Esophagus mucosa (tissue), 1 donor: ENCODE measurements at places on chromosomes 4 and X.
A peak's percentile ranks its signal among the peaks of the same experiment; 100 is the strongest.

GRCh38 chr4:181690498-181690897 lies 552.7 kb upstream of the TENM3 start:
- no peak for ATAC-seq

DNA sequence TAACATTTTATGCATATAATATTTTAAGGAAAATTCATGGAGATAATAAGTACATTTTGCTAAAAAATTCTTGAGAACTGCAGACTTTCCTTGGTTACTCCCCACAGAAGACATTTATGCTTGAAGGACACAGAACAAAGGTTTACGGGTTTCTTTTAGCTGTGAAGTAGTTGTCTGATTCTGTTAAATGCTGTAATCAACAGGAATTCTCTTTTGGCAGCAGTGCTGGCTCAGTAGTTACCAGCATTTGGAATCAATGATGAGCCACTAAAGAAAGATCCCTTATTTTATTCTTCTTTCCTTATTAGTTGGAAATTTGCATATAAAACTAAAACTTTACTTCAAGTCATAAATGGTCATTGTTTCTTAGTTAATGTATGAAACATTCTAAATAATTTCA lies 199.3 kb upstream of the FAT4 start:
- no peak for ATAC-seq

- ATAC-seq = peak; percentile 88
These were observed 51.7 kb downstream of the RPGR start for GRCh38 chrX:38275615-38276014.

GRCh38 chrX:38335382-38335781 lies 8.1 kb upstream of the RPGR start:
- ATAC-seq = no peak

GRCh38 chr4:102625232-102625930 lies 124.2 kb downstream of the NFKB1 start:
- ATAC-seq = peak; percentile 61

DNA sequence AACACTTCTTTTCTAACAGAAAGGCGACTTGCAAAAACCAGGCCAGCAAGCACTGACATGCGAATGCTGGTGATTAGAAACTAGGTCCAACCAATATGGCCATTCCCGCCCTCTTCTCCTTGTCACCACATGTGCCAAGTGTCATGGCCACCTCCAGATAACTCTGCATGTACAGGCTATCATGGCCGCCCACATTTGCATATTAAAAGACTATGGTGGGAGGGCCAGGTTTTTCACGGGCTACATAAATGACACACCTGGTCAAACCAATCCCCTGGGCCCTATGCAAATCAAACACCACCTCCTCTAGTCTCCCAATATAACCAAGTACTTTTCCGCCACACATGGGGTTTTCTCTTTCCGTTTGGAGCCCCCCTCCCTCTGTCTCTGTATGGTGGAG lies 40.1 kb downstream of the NUDT11 start:
- no peak for ATAC-seq

GRCh38 chr4:132683957-132684356 lies 465.1 kb upstream of the PCDH10 start:
- ATAC-seq = no peak

DNA sequence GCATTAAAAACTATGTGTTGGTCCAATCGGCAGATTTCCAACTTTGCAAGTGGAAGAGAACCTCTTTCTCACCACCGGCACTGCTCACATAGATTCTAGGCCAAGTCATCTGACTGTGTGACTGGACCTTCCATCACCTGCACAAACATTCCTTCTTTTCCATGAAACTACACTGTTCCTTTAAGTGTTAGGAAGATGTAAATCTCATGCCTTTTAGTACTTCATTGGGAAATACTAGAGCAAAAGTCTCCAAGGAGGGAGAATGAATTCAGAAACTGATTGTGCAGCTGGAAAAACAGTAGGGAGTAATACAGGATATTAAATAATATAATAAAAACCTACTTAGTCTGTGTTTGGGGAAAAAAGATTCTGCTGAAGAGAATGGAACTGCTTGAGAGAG lies 238.2 kb downstream of the GPC3 start:
- no peak for ATAC-seq

DNA sequence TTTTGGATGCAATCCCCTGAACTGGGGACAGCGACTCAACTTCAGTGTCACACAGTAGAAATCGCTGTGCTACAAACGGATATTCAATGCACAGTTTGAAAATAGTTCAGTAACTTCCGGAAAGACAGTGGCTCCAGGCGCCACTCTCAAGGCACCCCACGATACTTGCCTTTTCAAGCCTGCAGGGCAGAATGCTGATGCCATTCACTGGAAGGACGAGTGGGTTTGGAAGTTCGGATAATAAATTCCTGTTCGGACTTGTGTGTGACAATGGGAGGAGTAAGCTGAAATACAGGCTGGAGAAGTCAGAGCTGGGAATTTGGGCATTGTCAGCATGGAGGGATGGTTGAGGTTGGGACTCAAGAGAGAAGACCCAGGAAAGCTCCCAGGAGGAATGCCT lies 64.3 kb upstream of the HELT start:
- ATAC-seq = peak; percentile 41

GRCh38 chr4:7208509-7209451 lies 16.4 kb downstream of the SORCS2 start:
- no peak for ATAC-seq

- no peak for ATAC-seq
These were observed 1113.1 kb downstream of the STIM2 start for GRCh38 chr4:27973700-27974099.

GRCh38 chr4:128716338-128716737 lies 93.2 kb upstream of the JADE1 start:
- no peak for ATAC-seq

GRCh38 chr4:153366486-153366885 lies 22.0 kb downstream of the MND1 start:
- no peak for ATAC-seq

DNA sequence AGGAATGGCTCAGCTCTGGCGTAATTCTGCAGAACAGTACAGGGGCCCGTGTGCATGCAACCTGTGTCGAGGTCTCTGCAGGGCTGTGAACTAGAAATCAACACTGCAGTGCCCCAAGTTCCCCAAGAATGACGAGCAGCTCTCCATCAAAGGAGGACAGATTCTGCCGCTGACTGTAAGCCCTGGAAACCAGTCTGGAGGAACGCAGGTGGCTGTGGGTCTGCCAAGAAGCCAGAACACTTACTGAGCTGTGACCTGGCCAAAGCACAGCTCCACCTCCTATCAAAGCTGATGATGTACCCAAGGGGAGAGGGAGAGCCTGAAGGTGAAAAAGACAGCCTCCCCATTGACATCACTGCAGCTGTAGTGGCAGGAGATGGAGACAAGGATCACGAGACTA lies 80.3 kb upstream of the STS start:
- ATAC-seq = no peak

DNA sequence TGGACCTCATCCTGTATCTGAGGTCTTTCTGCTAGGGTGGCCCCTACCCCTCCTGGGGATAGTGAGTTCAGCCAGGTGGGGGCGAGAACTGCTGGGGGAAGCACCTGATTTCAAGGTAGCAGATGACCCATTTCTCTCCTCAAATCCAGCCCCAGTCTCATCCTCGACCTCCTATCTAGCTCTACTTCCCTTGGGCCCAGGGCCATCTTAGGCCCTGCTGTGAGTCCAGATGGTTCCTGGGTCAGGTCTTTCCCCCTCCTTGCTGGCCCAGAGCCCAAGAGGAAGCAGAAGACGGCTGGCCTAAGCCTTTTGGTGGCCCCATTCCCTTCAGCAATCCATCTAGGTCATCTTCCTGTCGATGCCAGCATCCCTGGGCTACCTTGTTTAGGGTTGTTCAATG lies 3.3 kb downstream of the CDK16 start:
- ATAC-seq = no peak

DNA sequence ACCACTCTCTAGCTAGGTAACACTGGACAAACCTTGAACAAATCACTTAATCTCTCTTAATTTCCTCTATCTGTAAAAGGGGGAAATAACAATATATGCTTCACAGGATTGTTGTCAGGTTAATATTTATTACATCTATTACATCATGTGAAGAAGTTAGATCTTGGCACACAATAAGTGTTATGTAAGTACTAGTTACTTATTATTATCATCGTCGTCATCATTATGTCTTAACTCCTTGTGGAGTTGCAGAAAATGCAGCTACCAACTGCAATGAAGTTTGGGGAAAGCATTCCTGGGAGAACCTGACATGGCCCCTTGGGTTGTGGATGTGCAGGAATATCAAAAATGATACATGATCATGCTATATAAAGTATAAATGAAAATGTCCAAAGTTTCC lies 4.8 kb upstream of the JCHAIN start:
- ATAC-seq = no peak

DNA sequence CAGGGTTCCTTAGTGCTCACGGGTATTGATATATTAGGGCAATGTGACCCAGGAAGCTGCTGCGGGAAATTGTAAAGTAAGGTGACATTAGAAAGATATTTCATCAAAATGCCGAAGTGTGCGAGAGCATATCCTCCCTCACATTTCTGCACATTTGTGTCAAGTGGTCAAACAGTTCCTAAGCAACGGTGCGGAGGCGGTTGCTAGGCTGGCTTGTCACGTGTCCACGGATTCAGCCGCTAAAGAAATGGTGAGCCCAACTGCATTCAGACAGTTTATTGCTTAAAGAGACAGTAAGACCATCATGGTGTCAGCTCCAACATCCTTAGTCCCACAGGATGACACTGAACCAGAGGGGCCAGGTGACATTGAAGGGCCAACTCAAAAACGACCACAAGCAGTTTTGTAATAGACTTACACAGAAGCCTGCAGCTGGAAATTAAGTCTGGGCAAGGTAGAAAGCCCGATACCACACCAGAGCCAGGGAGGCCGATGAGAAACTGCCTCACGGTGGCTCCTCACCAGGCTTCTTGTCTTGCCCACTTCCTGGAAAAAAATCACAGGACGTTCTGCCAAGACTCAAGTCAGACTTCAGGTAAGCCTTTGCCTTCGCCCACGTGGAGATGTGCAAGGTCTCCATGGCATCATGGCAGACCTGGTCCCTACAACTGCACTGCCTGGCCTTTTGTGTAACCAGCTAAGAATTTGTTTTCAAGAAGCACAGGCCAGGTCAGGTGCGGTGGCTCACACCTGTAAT lies 50.4 kb downstream of the USP11 start:
- ATAC-seq = no peak

GRCh38 chr4:189304809-189305208 lies 635.9 kb upstream of the FRG1 start:
- peak; percentile 41 for ATAC-seq

GRCh38 chrX:153945956-153946943 lies 1.8 kb upstream of the RENBP start:
- ATAC-seq = no peak

- ATAC-seq = no peak
These were observed 69.8 kb downstream of the RBM47 start for GRCh38 chr4:40559585-40560465.
